ENCODE measurements at places on chromosomes 12 and 14.

DNA sequence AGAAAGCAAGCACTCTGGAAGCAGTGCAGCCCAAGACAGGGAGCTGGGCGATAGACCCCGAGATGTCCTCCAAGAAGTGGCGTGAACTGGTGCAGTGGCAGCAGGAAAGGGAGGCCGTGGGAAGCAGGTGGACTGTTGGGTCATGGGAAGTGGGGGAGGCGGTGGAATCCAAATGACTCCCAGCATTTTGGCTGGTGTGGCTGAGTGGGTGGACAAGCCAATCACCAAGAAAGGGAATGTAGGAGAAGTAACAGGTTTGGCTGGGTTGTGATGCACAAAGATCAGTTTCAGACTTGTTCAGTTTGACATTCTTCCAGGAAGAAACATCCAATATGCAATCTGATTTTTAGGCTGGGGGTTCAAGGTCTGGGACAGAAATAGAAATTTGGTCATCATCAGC lies 46.0 kb upstream of the KTN1 start:
- no peak for DNase-seq

DNA sequence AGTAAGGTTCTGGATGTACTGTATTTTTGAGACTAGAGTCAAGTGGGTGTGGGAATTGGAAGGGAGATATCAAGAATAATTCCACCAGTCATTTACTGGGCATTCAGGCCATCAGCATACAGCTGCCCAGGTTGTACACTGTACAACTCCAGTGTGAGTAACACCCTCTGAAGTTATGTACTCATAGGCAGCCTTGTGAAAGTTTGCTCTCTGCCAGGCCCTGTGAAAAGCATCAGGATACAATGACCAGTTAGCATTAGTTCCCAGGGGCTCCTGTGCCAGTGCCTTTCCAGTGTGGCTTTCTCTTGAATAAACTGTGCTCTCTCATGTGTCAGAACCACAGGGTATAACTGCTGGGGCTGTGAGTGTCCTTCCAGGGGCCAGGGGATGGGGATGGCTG lies 89.7 kb downstream of the LGMN start:
- DNase-seq, result no peak

GRCh38 chr12:44227616-44228015 lies 391.7 kb downstream of the TMEM117 start:
- DNase-seq, result no peak

GRCh38 chr12:41103614-41104013 lies 84.5 kb upstream of the PDZRN4 start:
- DNase-seq, result no peak

DNA sequence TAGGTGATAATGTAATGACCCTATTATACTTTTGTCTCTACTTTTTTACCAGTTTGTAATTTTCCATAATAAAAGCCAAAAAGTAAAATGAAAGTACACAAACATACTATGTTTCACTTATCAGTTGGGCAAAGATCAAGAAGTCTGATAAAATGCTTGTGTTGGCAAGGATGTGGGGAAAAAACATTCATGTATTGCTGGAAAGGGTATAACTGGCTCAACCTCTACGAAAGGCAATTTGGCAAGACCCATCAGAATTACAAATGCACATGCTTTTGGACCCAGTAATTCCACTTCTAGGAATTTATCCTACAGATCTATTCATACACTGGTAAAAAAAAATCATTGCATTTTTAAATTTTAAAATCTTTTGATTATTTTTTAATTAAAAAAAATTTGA lies 68.0 kb downstream of the SPTB start:
- no peak for DNase-seq

- no peak for DNase-seq
Observed at GRCh38 chr12:50720085-50720484, 43.8 kb upstream of the ATF1 start.

DNA sequence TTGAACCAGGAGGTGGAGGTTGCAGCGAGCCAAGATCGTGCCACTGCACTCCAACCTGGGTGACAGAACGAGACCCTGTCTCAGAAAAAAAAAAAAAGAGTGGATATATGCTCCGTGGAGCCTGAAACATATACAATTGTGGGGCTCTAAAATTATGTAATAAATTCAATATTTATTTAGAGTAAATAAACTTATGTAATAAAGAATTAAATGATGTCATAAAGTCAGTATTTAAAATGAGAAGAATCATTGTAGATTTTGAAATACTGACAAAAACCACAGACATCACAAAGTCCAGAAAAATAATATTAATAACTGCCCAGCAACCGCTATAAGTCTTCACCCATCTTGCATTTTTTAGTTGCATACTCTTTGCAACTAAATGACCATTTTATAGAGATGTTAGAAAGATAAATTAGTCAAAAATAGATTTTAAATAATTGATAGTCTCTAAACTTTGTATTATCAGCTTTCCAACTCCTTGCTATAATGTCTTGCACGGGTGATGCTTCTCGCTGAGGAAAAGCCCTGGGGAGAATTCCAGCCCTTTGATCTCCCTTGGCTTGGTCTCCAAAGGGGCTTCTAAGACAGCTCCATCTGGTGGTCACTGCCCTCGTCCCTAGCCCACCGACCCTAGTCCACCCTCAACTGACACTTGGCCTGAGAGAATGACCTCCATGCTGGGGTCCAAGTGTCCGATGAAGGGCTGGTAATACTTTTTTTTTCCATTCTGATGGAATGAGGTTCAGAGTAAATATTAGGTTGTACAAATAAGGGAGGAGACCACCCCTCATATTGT lies 7.9 kb upstream of the TMBIM6 start:
- no peak for DNase-seq

DNA sequence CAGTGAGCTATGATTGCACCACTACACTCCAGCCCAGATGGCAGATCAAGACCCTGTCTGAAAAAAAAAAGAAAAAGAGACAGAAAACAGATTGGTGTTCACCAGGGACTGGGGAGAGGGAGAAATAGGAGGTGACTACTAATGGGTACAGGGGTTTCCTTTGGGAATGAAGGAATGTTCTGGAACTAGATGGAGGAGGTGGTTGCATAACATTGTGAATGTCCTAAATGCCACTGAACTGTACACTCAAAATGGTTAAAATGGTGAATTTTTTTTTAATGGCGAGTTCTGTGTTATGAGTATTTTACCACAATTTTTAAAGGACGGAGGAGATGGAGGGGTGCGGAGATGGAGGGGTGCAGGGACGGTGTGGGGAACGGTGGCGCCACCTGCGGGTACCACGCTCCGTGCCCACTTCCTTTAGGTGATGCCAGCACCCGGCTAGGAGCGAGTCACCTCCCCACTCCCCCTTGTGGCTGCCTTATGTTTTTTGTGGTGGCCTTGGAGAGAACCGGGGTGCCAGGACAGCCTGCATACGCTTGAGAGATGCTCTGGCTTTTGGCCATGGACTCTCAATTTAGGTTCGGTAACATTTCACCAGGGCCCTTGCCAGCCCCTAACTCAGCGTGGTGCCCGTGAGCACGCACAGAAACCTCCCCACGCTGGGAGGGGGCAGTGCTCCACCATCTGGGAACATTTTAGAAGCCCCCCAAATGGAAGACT lies 16.1 kb downstream of the UBC start:
- no peak for DNase-seq

DNA sequence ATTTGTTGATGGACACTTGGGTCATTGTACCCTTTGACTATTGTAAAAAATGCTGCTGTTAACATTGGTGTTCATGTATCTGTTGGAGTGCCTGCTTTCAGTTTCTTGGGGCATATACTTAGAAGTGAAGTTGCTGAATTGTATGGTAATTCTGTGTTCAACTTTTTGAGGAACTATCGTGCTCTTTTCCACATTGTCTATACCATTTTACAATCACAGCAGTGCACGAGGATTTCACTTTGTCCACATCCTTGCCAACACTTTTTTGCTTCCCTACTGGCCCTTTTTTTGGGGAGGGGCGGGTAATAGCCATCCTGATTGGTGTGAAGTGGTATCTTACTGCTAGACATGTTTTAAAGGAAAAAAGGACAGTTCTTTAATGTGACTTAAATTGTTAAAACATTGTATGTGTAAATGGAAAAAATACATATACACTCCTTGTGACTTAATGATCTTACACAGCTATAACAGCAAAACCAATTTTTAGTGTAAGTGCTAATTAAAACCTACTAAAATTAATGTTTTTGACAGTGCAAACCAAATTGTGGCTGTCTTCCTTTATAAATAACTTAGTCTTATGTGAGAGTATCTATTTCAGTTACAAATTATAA lies 52.7 kb downstream of the WNK1 start:
- no peak for DNase-seq

DNA sequence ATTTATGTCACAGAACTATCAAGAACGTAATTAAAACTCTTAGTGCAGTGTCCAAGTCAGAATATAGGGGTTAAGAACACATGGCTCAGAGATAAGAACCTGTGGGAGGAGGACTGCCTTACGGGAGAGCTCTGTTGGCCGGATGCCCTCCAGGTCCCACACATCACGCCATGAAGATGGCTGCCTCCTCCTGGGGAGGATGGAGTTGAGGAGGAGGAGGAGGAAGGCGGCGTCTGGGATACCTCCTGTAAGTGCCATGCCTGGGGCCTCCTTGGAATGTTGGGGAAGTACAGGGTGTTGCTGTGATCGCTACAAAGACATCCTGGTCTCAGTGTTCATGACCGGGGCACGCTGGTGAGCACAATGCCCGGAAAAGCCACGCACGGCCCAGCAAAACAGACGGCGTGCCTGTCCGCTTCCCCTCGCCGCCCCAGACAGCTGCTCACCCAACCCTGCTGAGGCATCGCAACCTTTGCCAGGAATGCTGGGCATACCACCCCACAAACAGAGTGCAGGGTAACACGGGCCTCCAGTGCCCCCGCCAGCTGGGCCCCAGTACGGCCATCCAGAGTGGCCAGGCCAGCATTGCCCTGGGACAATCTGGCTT lies 28.7 kb upstream of the CD9 start:
- no peak for DNase-seq

- DNase-seq, result no peak
Observed at GRCh38 chr14:74685056-74685455, 27.8 kb downstream of the AREL1 start.

- DNase-seq, result no peak
Observed at GRCh38 chr12:4443616-4444015, 2.0 kb downstream of the FGF6 start.

- no peak for DNase-seq
Observed at GRCh38 chr14:61106959-61107641, 126.1 kb downstream of the SLC38A6 start.

DNA sequence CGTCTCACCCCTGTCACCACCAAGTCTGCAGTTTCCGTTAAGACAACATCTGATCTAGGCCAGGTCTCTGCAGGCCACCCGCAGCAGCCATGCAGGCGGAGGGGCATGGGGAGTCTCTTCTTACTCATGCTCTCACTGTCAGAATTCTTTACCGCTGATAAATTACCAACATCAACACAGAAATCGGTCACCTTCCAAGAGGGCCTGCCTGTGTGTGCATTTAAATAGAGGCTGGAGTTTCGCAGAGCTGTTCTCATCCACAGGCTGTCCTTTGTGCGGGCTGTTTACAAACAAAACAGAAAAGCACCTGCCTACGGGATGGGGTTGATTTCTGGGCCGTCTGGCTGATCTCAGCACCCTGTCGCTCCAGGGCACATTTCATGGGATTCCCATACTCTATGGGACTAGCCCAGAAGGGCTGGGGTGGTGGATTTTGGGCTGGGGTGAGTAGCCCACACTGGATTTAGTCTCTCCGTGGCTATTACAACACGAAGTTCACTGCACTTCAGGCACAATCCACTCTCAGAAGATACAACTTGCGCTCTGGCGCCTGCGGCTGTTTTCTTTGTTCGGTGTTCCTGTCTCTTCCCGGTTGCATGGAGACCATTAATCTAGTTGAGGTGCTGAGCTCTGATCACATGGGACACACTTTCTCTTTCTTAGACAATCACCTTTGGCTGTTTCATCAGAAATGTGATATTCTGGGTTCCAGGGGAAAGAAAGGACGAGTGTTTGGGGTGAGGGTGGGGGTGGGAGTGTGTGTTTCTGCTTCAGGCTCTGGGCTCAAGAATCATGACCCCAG lies 331.1 kb downstream of the GLT1D1 start:
- DNase-seq, result no peak

- no peak for DNase-seq
Observed at GRCh38 chr12:129486931-129487330, 416.9 kb downstream of the TMEM132D start.

DNA sequence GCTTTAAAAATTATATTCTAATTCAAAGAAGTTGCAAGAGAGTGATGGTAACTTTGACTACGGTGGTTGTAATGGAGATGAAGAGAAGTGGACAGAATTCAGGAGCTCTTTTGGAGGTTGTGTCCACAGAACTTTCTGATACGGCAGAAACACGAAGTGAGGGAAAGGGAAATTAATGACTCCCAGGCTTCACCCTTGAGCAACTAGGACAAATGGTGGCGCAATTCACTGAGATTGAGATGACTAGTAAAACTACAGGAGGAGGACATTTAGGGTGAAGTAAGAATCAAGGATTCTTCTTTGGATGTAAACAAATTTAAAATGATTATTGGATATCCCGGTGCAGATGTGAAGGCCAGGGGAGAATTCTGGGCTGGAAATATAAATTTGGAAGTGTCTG lies 212.6 kb downstream of the PTPRO start:
- no peak for DNase-seq

DNA sequence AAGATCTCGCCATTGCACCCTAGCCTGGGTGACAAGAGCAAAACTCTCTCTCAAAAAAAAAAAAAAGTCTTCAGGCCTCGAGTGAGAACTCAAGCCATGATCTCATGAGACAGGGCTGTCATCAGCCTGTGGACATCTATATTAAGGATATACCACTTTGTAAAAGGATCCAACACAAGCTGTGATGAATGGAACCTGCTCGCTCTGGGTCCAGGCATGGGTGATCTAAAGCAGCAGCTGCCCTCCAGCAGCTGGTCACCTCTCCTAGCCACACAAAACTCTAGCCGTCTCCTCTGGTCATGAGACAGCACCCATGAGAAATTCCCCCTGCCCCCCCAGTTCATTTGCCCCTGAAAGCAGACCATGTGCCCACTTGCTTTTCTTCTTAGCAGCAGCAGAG lies 19.1 kb upstream of the DGLUCY start:
- DNase-seq, result no peak

DNA sequence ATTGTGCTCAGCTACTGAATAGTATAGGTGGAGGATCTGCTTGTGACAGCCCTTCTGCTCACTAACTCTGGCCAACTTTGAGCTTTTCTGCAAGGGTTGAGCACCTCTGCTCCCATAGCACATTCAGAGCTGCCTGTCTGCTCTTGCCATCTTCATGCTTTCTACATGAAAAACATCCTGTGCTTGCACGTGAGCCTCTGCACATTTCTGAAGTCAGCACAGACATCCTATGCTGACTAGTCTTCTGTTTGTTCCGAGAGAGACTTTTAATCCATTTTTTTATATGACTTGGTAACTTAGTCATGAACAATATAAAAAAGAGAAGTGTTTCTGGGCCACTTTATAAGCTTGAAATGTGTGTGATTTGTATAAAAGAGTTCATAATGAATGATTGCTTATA lies 969.3 kb downstream of the TMTC2 start:
- no peak for DNase-seq

DNA sequence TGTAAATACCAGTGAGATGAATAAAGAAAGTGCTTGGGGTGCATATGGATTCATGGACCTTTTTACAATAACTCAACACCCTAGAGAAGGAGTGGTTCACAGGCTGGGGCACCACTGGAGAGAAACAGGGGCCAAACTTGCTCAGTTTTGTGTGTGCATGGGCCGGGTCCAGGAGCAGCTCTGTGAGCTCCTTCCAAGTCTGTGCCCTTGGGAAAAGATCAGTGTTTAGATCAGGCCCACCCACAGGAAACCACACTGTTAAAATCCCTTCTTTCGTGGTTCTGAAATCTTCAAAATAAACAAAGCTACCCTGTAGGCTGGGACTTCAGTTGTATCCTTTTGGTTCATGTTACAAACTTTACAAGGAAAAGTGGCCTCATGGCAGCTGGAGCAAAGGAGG lies 156.1 kb upstream of the TMEM260 start:
- DNase-seq, result no peak

All from effector memory CD4-positive, alpha-beta T cell (primary cell).